ENCODE measurements at places on chromosomes 6 and 20.
A peak's percentile ranks its signal among the peaks of the same experiment; 100 is the strongest.

- no peak for DNase-seq
These were observed 44.5 kb downstream of the PXDC1 start for GRCh38 chr6:3707024-3707423.

DNA sequence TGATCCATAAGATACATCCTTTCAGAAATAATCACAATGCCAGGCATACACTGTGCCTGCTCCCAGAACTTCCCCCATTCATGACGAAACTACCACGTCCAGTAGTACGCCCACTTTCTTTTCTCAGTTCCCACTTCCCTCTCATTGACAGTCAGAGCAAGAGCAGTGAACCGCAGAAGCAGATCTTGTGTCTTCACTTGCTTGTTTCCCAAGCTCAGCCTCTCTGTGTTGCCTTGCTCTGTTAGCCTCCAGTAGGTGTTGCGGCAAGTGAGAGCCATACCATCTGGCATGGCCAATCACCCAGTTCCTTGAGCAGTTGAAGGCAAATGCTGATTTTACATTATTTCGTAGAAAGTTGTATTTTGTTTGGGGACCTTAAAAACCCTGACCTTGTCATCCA is 11.7 kb downstream of the UST start:
- DNase-seq = peak; percentile 25

- DNase-seq = no peak
These were observed 23.3 kb upstream of the ENPP1 start for GRCh38 chr6:131784561-131784960.

DNA sequence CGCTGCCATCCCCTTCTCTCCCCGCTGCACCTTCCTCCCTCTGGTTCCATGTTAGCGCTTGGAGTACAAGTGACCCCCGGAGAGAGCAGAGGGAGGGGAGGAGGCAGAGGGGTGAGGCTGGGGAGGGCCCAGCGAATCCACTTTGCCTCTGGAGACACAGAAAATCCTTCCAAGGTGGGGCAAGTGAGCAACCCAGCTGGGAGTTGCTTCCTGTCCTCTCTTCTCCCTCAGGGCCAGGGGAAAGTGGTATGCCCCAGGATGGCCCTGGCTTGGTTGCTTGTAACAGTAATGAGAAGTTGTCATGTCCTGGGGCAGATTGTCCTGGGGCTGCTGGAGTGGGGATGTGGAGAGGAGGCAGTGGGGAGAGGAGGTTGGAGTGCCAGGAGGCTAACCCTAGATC is 691 bp upstream of the ANGPT4 start:
- no peak for DNase-seq

GRCh38 chr6:146297815-146298214 is 245.8 kb upstream of the RAB32 start:
- no peak for DNase-seq

DNA sequence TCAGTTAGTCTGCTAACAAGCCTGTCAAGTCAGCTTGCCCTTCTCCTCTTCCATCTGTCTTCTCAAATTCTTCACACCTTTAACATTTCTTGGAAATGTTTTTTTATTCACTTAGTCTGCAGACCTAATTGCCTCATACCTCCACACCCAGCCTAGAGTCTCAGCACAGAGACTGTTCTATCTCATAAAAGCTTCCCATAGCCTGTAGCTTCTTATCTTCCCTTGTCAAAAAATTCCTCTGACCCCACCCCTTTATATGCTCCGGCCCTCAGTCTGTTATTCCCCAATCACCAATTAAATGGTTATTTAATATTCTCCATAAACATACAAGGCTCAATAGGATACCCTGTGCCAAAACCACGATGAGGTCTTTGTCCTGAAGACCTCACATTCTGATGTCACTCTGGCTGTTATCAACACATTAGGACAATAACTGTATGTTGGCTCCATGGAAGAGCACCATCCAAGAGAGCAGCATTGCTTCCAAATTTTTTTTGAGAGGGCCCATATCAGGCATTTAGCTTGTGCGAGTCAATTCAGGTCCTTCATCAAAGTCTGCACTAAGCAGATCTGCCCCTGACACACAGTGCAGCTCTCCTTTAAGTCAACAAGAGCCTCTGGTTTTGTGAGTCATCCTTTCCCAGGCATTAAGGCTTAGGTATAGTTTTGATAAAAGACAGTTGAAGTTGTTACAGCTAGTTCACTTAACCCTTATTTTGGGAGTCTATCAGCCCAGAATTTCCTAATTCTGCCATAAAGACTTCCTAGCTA is 83.2 kb upstream of the TBX18 start:
- DNase-seq = no peak

Data from small intestine (tissue), 16 donors.